ENCODE measurements at places on chromosomes 6 and 20.

DNA sequence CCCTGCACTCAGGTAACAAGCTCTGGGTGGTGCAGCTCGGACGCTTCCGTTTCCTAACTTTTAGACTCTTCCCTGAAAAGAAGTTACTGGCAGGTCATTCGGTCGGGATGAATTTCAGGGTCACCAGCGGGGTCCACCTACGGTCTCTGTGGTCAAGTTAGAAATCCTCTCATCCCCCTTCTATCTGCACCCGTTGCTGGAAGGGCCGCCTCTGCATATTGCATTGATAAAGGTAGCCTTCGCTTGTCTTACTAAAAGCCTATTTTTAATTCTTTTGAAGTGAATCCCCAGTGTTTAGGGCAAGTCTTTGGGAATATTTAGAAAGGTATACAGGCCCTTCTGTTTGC is 47.3 kb downstream of the LRRN4 start:
- no peak for DNase-seq
- H3K27me3 ChIP-seq: no peaks in the 10 kb centered on the region
- H3K36me3 ChIP-seq: peaks cover 16% of the 10 kb centered on the region
- peak overlapping the region; percentile 97 for H3K4me3 ChIP-seq
- H3K4me1 ChIP-seq: peaks cover 28% of the 10 kb centered on the region

- peaks cover 26% of the 10 kb centered on the region for H3K36me3 ChIP-seq
- no peak for DNase-seq
- peaks cover 34% of the 10 kb centered on the region for H3K4me1 ChIP-seq
Observed at GRCh38 chr6:3001773-3002293, 2.1 kb downstream of the NQO2 start.

DNA sequence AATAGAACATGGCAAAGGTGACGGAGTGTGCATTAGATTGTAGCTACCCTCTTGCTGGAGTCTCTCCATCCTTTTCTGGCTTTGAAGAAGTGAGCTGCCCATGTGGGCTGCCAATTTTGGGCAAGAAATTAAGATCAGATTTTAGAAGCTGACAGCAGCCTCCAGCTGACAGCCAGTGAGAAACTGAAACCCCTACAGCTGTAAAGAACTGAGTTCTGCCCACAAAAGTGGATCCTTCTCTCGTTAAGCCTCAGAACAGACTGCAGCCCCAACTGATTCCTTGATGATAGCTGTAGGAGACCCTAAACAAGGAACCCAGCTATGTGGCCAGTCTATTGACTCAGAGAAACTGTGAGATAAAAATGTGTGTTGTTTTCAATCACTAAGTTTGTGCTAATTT is 134.1 kb downstream of the CD109 start:
- H3K27me3 ChIP-seq: no peaks in the 10 kb centered on the region
- H3K36me3 ChIP-seq: peaks cover 2% of the 10 kb centered on the region
- no peak overlapping the region for H3K4me3 ChIP-seq
- DNase-seq: no peak
- no peaks in the 10 kb centered on the region for H3K4me1 ChIP-seq
- H3K27ac ChIP-seq: no peak overlapping the region

- DNase-seq: no peak
- peaks cover 41% of the 10 kb centered on the region for H3K4me1 ChIP-seq
- H3K27ac ChIP-seq: peak overlapping the region; percentile 79
- H3K4me3 ChIP-seq: peak overlapping the region; percentile 75
Observed at GRCh38 chr6:73516514-73517489, 4.0 kb downstream of the EEF1A1 start.

GRCh38 chr20:51420111-51420510 is 122.4 kb downstream of the NFATC2 start:
- H3K36me3 ChIP-seq: peaks cover 75% of the 10 kb centered on the region
- no peak overlapping the region for H3K4me3 ChIP-seq
- peaks cover 50% of the 10 kb centered on the region for H3K4me1 ChIP-seq
- DNase-seq: no peak
- H3K27me3 ChIP-seq: no peaks in the 10 kb centered on the region
- H3K27ac ChIP-seq: no peak overlapping the region

DNA sequence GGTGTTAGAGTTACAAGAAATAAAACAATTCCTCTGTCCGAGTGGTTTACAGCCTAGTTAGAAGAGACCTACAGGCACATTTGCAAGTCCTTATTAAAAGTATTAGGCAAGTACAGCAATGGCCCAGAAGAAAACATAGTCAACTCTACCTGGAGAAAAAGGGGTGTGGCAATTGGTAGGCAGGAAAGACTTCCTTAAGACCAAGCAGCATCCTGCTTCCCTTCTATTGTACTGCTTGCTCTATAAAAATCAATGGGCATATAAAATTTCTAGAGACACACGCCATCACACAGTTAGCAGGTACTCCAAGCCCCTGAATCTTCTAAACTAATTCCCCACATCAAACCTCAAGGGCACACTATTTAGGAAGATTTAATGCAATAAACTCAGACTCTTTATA is 185.6 kb downstream of the ATXN1 start:
- H3K36me3 ChIP-seq: peaks cover 26% of the 10 kb centered on the region
- peaks cover 28% of the 10 kb centered on the region for H3K4me1 ChIP-seq
- H3K4me3 ChIP-seq: no peak overlapping the region

- no peak for DNase-seq
- no peaks in the 10 kb centered on the region for H3K36me3 ChIP-seq
- peaks cover 13% of the 10 kb centered on the region for H3K4me1 ChIP-seq
- H3K4me3 ChIP-seq: no peak overlapping the region
Observed at GRCh38 chr6:40482532-40482931, 104.6 kb downstream of the LRFN2 start.

- no peaks in the 10 kb centered on the region for H3K27me3 ChIP-seq
- H3K27ac ChIP-seq: no peak overlapping the region
- no peak for DNase-seq
- peaks cover 27% of the 10 kb centered on the region for H3K4me1 ChIP-seq
- no peak overlapping the region for H3K4me3 ChIP-seq
Observed at GRCh38 chr6:89368999-89369398, 16.5 kb upstream of the UBE2J1 start.

DNA sequence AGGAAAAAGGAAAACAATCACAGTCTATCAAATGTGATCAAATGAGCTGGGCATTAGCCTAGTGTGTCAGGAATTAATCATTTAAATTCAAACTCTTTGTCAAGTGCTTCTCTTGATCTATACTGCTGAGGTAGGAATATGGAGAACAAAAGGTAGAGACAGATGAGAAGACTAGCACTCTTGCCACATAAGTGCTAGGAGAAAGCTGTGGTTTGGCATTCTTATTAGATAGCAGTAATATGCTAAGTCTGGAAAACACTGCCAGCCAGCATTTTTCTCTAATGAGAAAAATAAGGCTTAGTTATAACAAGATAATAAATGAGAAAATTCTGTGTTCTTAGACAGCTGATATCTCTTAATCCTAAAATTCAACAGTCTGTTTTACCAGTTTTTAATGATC is 38.9 kb downstream of the ORC3 start:
- peaks cover 9% of the 10 kb centered on the region for H3K4me1 ChIP-seq
- no peaks in the 10 kb centered on the region for H3K27me3 ChIP-seq
- no peak overlapping the region for H3K27ac ChIP-seq
- H3K4me3 ChIP-seq: no peak overlapping the region

DNA sequence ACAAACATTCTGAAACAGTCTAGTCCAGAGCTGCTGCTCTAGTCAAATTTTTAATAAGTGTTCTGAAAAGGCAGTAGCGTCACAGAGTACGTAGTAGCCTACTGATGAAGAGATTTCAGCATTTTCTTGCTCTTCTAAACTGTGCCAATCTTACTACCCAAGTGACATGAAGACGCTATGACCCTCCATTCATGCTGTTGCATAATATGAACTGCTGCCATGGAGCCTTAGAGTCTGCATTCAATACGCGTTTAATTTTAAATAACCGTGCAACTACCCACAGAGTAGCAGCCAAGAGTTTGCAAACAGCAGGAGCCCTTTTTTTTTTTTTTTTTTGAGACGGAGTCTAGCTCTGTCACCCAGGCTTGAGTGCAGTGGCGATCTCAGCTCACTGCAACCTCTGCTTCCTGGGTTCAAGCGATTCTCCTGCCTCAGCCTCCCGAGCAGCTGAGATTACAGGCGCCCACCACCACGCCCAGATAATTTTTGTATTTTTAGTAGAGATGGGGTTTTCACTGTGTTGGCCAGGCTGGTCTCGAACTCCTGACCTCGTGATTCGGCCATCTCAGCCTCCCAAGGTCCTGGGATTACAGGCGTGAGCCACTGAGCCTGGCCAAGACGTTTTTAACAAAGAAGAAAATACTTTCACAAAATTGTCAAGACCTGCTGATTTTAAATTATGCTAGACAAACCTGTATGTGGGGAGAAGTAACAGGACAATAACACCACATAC is 44.3 kb downstream of the EZR start:
- peaks cover 28% of the 10 kb centered on the region for H3K4me1 ChIP-seq
- no peaks in the 10 kb centered on the region for H3K27me3 ChIP-seq

GRCh38 chr6:169070506-169071176 is 183.0 kb downstream of the THBS2 start:
- no peak for DNase-seq
- no peaks in the 10 kb centered on the region for H3K36me3 ChIP-seq
- H3K27me3 ChIP-seq: no peaks in the 10 kb centered on the region
- H3K27ac ChIP-seq: no peak overlapping the region

GRCh38 chr6:15770347-15771143 is 107.7 kb upstream of the DTNBP1 start:
- peak; percentile 55 for DNase-seq
- no peaks in the 10 kb centered on the region for H3K36me3 ChIP-seq
- peak overlapping the region; percentile 39 for H3K4me3 ChIP-seq
- no peaks in the 10 kb centered on the region for H3K27me3 ChIP-seq

DNA sequence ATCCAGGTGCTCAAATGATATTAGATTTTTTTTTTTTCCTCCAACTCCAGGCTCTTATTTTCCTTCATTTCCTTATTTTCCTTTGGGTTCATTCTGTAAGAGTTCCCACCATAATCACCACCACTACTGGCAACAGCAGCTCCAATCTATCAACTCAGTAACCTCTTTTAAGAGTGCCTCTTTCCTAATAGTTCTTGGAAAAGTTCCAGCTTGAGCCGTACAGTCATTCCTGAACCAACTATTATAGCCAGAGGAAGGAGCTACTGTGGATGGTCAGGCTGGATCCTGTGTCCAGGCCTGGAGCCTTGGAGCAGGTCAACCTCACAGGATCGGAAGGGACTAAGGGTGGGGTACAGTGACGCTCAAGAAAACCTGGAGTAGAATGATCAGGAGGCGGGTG is 4.2 kb upstream of the ANGPT4 start:
- H3K27me3 ChIP-seq: no peaks in the 10 kb centered on the region
- no peak overlapping the region for H3K27ac ChIP-seq
- H3K36me3 ChIP-seq: no peaks in the 10 kb centered on the region
- no peak for DNase-seq

DNA sequence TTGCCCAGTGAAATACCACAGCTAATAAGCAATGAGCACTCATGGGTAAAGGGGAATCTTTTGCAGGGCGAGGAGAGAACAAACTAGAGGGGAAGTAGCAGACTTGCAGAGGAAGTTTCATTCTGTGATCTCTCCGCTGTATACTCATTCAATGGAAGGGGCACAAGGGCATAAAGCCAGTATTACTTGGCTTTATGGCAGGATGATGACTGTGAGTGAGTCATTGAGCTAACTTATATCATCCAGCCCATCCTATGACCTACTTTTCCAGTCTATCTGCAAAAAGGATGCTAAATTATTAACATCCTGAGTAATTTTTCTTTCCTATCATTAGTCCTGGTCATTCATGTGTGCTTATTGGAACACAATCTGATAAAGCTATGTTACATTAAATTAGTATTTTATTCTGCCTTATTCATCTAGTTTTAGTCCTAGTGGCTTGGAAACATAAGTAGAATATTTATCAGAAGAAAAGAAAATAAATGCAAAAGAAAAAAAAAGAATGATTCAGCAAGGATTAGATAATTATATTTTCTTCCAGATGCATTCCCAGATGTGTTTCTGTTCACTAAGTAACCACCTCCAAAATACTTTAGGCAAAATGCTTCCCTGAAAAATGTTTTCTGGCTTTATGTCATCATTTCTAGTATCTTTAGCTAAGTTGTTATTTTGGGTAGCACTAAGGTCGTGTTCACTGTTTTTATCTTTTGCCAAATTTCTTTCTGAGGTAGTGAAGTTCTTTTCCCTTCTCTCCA is 471.7 kb downstream of the CDKAL1 start:
- no peaks in the 10 kb centered on the region for H3K27me3 ChIP-seq
- H3K27ac ChIP-seq: no peak overlapping the region
- H3K4me1 ChIP-seq: no peaks in the 10 kb centered on the region
- H3K36me3 ChIP-seq: peaks cover 14% of the 10 kb centered on the region
- no peak overlapping the region for H3K4me3 ChIP-seq

DNA sequence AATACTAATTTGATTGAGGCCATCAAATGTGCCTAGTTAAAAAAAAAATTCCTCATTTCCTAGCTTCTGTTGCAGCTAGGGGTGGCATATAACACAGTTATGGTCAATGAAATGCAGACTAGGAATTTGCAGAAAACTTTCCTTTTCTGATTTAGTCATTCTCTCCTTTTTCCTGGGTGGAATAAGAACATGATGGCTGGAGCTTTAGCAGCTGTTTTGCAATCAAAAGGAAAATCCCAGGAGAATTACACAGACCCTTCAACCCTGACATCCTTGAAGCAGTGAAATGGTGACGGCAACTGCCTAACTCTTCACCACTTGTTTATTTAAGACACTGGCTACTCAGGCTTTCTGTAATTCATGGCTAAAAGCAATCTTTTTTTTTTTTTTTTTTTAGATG is 23.1 kb upstream of the RIMS4 start:
- no peaks in the 10 kb centered on the region for H3K4me1 ChIP-seq
- peaks cover 33% of the 10 kb centered on the region for H3K27me3 ChIP-seq
- H3K4me3 ChIP-seq: no peak overlapping the region
- no peak for DNase-seq

DNA sequence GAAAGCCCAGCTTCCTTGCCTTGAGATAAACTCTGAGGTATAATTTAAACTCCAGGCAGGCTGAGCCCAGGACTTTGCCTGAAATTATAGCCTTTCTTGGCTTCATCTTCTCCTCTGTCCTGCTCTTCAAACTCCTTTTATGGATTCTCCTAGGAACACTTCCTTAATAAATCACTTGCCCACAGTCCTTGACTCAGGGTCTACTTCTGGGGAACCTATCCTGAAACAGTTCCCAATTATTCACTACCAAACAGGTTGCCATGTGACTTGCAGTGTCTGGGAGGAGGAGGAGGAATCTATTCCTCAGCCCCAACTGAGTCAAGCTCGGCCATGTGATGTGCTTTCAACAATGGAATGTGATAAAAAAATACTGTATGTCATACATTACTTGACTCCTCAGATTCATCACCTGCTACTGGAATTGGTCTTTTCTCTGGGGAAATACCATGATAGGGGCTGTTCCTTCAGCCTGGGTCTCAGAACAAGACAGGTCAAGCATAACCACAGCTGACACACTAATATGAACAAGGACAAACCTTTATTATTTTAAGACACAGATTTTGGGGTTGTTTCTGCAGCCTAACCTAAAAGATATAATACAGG is 20.5 kb upstream of the CDKN1A start:
- H3K27ac ChIP-seq: no peak overlapping the region
- peaks cover 12% of the 10 kb centered on the region for H3K4me1 ChIP-seq
- no peaks in the 10 kb centered on the region for H3K36me3 ChIP-seq

GRCh38 chr6:15461127-15461944 is 201.5 kb downstream of the DTNBP1 start:
- DNase-seq: no peak
- no peaks in the 10 kb centered on the region for H3K27me3 ChIP-seq
- no peak overlapping the region for H3K27ac ChIP-seq

All from T-helper 2 cell treated with Interferon-gamma antibody and Interleukin-4, amounts not matched to agents 5 μg/mL and 100 μg/mL, for 36 hours (primary cell).